ENCODE measurements at places on chromosomes 7 and 10. TPM values are rescaled to one million over a fixed set of nuclear protein-coding genes. Genes with fewer than 3 reads are reported as not detected.
A peak's percentile ranks its signal among the peaks of the same experiment; 100 is the strongest.

DNA sequence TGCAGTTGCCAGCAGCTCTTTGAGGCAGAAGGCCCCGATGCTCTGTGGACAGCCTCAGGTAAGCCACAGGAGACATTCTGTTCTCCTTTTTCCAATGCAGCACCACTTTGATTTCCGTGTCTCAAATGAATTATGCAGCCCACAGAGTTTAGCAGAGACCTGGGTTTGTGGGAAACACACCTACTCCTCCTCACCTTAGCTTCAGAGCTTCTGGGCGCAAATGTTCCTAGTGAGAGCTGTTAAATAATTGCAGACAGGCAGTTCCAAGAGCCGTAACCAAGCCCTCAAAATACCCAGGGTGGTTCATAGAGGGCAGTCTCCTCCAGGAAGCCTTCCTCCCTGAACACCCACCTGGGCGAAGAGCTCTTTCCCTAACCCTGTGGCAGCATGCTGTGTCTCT, 69.2 kb upstream of the AGK start:
- no peak for DNase-seq

GRCh38 chr10:49748006-49748405, 14.1 kb downstream of the OGDHL start:
- DNase-seq, result no peak

- no peak for DNase-seq
Observed at GRCh38 chr10:74077416-74077815, 73.2 kb downstream of the AP3M1 start.

DNA sequence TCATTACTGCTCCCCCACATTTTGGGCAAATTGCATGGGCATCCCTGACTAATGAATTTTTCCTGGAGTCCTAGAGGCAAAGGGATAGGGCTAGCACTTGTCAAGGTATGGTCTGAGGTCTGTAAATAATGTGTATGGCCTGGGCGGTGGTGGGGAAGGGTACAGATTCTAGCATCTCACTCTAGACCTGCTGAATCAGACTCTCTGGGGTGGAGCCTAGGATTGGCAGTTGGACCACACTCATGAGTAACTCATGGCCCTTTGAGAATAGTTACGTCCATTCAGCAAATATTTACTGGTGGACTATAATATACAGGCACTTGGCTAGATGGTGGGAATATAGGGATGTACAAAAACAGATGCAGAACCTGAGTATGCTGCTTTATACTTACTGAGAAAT, 118.0 kb downstream of the CELF2 start:
- no peak for DNase-seq

- no peak for DNase-seq
Observed at GRCh38 chr7:133696056-133696455, 431.1 kb upstream of the LRGUK start.

- peak; percentile 54 for DNase-seq
Observed at GRCh38 chr10:94963901-94964300, 25.4 kb downstream of the CYP2C9 start.

DNA sequence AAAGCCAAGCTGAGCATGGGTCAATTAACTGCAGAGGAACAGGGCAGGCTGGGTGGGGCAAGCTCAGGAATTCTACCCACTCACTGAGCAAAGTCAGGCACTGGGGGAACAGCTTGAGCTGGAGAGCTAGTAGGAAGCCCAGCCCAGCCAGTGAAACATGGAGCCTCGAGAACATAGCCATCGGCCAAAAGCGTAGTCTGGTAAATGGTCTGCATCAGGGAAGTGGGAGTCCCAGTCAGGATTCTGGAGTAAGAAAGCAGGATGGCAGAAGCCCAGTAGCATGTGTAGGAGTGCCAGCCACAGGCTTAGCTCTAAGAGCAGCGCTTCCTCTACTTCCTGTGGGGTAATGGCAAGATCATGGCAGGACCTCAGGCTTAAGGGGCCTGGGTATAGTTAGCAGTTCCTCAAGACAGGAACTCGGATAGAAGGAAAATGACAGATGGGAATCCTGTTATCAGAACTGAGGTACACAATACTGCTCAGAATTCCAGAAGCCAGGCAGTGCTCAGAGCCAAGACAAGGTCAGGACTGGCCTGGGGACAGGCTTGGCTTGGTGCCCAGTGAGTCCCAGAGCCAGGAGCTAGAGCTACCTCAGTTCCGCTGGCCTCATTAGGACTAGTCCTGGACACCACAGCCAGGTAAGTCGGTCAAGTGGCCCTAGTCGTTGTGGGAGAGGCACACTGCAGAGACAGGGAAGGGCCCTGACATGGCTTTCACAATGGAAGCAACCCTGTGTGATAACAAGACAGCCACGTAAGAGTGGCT, 65.4 kb upstream of the MXI1 start:
- DNase-seq, result no peak

DNA sequence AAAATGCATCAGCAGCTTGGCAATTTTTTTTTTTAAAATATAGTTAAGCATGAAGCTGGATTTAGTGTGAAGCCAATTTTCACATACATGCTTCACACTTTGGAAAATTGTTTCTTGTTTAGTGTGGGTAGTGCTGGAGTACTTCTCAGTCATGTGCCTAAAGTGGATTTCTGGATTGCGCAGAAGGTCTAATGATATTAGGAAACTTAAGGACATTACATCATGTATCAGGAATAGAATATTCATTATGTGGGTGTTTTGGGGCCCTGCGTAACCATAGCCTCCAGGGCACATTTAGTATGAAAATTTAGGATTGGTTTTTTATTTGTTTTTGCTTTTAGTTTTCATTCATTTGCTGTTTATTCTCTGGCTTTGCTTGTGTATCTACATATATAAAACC, 28.8 kb upstream of the BNIP3 start:
- DNase-seq, result no peak

GRCh38 chr10:42879380-42880254, 97.0 kb downstream of the BMS1 start:
- DNase-seq, result no peak

GRCh38 chr10:75408911-75409885, 7.6 kb upstream of the ZNF503 start:
- DNase-seq, result peak; percentile 84

GRCh38 chr7:143379611-143380259, 1.4 kb upstream of the ZYX start:
- no peak for DNase-seq

- DNase-seq, result no peak
Observed at GRCh38 chr10:69362471-69362954, 54.2 kb downstream of the TACR2 start.

DNA sequence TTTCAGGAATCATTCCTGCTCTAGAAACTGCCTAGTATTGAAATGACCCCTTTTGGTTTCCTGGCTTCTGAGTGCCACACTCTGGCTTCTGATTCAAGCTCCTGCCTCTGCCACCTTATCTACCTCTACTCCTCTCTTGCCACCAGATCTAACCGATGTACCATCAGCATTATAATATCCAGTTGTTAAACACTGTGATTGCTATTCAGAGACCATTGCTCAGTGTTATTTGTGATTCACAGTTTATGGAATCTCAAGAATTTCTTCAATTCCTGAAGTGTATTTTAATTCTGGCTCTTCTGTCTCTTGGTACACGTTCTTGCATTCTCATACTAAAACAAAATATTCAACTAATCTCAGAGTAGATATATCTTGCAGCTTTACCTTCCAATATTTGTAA, 88.7 kb downstream of the DYNC1I1 start:
- DNase-seq, result no peak

GRCh38 chr10:124474514-124475070, 13.0 kb downstream of the LHPP start:
- no peak for DNase-seq

Gene NRG3
- 1.1 TPM for total RNA-seq

Gene PFKP
- total RNA-seq, result 218 TPM

Gene GARS1
- total RNA-seq, result 380 TPM

Gene RNF133
- not detected for total RNA-seq

Gene GBX1
- total RNA-seq, result not detected

Gene STEAP1
- 33.6 TPM for total RNA-seq
